Osteoblast (primary cell): ENCODE measurements at places on chromosomes 13 and 19. TPM values are rescaled to one million over a fixed set of nuclear protein-coding genes. Genes with fewer than 3 reads are reported as not detected.

ATP4B gene
- total RNA-seq: not detected in 2 replicates

MYBPC2 gene
- total RNA-seq: not detected in 2 replicates

ZNF135 gene
- total RNA-seq: 6.5 and 8.3 TPM in 2 replicates

RUBCNL gene
- total RNA-seq: 6.5 and 7.4 TPM in 2 replicates

ZNF845 gene
- 7.7 and 8.7 TPM in 2 replicates for total RNA-seq

EXOC3L2 gene
- total RNA-seq: not detected in 2 replicates

ZNF20 gene
- total RNA-seq: 6.9 and 9.4 TPM in 2 replicates

CALR3 gene
- not detected in 2 replicates for total RNA-seq

IL11 gene
- total RNA-seq: 0.36 and 1.2 TPM in 2 replicates

CEACAM7 gene
- total RNA-seq: not detected in 2 replicates

HNRNPL gene
- 188 and 201 TPM in 2 replicates for total RNA-seq

OVOL3 gene
- total RNA-seq: not detected in 2 replicates

KLF1 gene
- total RNA-seq: not detected in 2 replicates

ATP8B3 gene
- 0.59 and 0.72 TPM in 2 replicates for total RNA-seq

CA11 gene
- 1.8 and 2.7 TPM in 2 replicates for total RNA-seq

VSTM2B gene
- total RNA-seq: not detected in 2 replicates

SYT3 gene
- 0.36 TPM in 1 of 2 replicates, not detected in the other for total RNA-seq

NTF4 gene
- total RNA-seq: not detected in 2 replicates

CRX gene
- not detected in 2 replicates for total RNA-seq

CNFN gene
- total RNA-seq: not detected in 2 replicates

SPRED3 gene
- 1.8 and 2.2 TPM in 2 replicates for total RNA-seq

GFY gene
- not detected in 2 replicates for total RNA-seq
